Transverse colon (tissue), 4 donors: ENCODE measurements at places on chromosomes 6 and 20. TPM values are rescaled to one million over a fixed set of nuclear protein-coding genes. Genes with fewer than 3 reads are reported as not detected.

The PCED1A gene
- total RNA-seq, result 36.0 TPM

The KCNQ2 gene
- total RNA-seq, result not detected

The HLA-DRB5 gene
- not detected for total RNA-seq

The ZC2HC1B gene
- not detected for total RNA-seq

The CCN6 gene
- not detected for total RNA-seq

The DEF6 gene
- total RNA-seq, result 9.4 TPM

DNA sequence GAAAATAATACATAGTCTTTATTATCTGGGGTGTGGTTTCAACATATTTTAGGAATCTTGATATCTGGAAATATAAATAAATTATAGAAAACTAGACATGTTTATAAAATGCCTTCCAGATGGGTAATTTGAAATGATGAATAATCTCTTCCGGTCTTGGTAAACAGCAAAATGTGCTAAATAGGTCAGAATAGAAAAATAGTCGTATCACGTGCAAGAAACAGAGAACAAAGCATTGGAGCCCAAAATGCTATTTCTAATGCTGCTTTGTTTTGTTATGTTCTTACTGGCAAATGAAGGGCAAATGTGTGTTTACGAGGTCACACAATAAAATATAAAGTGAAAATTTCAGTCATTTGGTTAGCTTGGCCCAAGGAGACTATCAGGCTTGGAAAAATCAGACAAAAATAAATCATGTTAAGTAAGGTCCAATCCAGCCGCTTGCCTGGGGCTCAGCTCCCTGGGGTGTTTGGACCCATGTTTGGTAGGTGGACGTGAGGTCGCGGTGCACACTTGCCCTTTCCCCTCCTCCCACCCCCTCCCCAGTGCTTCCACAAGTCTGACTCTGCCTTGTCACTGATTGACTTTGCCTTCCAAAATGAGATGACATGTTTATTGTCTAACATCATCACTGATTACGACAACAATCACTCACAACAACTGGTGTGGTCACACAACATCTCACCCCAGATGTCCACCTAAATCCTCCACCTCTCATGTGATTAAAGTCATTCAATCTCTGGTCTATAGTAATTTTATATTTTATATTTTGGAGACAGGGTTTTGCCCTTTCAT lies 56.0 kb downstream of the RIN2 start:
- DNase-seq, result no peak

DNA sequence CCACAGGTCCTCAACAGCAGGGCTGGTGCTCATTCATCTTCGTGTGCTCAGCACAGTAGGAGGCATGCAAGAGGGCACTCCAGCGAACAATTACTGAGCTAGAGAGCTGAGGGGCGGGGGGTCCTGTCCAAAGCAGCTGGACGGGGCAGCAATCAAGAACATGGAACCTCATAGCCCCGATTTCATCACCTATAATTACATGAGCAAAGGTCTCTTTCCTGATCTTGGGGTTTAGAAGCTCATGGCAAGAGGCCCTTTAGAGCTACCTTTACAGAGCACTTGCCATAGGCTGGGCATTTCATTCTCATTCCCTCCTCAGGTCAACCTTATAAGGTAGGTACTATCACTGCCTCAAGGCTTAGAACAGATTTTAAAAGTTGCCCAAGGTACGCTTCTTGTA lies 10.4 kb downstream of the MOCS1 start:
- DNase-seq, result no peak

GRCh38 chr6:136968837-136969236 lies 46.7 kb downstream of the SLC35D3 start:
- no peak for DNase-seq

DNA sequence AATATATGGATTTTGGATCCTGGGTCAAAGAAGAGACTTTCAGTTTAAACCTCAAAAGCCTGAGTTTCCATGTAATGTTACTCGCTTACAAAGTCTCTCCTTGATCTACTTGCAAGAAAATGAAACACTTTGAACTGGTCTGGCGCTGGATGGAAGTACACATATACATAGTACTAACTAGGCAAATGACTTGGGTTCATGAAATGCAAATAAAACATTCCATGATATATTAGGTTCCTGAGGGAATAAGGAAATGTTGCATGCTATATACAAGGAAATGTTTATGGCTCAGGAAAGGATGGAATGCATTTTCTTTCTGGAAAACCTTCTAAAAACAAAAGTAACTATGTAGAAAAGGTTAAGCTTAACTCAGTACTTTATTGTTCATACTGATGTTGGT lies 11.4 kb upstream of the TXLNB start:
- no peak for DNase-seq

- no peak for DNase-seq
Observed at GRCh38 chr20:24612799-24613775, 143.7 kb downstream of the SYNDIG1 start.

DNA sequence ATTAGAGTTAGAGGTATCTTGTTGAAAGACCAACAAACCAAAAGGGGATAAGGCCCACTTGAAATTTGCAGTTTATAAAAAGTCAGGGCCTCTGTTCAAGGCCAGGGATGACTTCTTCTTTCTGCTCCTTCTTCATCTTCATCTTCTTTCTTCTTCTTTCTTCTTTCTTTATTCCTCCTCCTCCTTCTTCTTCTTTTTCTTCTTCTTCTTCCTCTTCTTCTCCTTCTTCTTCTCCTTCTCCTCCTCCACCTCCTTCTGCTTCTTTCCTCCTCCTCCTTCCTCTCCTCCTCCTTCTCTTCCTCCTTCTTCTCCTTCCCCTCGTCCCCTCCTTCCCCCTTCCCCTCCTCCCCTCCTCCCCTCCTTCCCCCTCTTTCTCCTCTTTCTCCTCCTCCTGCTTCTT lies 18.4 kb upstream of the ZNF292 start:
- DNase-seq, result no peak

DNA sequence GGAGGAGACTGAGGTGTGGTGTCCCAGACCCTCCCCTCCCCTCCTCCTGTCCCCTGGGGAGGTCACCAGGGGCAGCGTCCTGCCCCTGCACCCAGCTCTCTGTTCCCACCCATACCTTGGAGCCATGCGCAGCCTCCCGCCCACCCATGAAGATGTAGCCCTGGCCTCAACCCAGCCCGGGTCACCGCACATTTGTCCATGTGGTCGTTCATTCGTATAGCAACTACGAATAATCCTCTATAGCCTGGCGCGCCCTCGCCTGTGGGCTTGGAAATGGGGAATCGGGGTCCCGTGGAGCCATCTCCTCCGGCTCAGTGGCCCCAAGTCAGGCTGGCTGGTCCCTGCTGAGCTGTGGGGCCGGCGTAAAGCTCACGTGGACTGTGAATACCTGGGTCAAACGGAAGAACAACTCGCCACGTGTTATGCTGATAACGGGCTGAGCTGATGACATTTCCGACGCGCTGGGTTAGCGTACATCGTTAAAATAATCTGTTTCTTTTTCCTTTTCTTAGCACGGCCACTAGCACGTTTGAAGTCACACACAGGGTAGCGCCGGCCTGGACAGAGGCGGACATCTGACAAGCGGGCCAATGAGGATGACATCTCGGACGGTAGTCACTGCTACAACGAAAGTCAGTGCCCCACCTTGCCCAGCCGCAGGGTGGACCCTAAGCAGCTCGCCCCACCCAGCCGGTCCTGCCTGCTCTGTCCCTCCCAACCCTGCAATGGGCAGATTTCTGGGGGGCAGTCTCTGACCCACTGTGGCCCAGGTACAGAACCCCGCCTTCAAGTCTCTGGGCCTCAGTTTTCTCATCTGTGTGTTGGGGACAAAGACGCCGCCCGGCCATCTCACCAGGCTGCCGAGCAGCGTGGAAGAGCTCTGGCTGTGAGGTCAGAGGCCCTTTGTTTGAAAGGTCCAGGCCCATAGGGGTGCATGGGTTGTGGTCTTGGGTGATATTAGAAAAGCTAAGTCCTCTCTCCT lies 19.8 kb upstream of the RBBP8NL start:
- DNase-seq, result no peak

DNA sequence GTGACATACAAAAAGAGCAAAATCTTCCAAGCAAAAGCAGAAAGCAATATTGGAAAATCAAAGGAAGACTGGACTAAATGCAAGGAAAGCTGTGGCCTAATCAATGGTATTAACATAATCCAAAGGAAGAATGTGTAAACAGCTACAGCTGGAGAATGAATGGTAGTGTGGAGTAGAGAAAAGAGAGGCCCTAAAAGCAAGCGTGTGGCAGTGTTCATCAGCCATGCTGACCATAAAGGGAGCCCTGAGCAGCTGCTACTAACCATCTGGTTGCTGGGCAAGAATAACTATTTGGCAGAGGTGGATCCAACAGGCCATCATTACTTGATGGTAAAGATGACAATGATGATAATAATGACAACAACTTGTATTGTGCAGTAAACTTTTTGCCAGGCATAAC lies 148.5 kb upstream of the BEND6 start:
- no peak for DNase-seq

DNA sequence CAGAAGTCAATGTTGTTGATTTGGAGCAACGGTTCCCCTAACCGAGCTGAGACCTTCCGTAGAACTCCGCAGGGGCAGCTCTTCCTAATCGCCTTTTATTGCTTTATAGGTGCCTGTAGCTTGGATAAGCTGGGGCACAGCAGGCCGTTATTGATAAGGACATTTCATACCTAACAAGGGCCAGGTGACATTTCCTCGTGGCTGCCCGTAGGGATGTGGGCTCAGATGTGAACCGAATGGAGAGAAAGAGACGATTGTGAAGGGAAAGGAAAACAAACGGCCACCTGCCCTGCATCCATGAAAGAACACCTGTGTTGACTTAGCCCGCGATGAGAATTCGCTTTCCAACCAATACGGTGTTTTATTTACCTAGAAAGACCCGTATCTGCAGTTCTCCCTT lies 53.3 kb upstream of the DACT2 start:
- peak; percentile 22 for DNase-seq

DNA sequence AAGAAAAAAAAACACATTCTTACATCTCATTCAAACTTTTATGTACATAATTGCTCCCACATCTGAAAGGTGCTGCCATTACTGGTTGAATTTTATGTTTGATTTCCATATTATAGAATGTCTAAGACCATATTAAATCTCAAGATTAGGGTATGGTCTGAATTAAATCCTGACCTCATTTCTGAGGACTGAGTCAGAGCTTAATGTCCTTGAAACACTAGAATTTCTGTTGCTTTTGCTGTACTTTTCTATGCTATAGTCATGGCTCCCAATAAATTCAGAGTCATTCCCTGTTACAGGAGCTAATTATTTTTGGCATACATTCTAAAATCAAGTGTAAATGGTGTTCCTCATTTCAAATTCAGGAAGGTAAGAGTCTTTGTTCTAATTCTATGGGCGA lies 285.3 kb upstream of the MANEA start:
- no peak for DNase-seq

GRCh38 chr6:154301839-154302752 lies 54.5 kb downstream of the IPCEF1 start:
- peak; percentile 26 for DNase-seq

DNA sequence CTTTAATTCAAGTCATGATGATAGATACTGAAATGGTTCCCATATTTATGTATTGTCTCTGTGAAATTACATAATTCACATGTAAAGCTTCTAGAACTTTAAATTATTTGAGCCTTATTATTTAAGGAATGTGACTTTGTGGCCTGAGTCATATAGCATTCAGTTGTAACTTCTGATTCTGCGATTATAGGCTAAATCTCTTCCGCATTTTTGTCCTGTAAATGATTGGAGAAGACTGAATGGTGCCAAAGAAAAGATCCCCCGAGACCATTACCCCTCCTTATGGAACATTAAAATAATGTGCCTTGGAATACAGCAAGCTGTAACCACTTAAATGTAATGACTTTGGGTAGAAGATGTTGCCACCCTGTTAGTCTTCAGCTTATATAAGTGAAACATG lies 63.3 kb upstream of the MAP7 start:
- no peak for DNase-seq
